Fibroblast of skin of right quadriceps (primary cell): ENCODE measurements at places on chromosomes 3 and 15.
A peak's percentile ranks its signal among the peaks of the same experiment; 100 is the strongest.

DNA sequence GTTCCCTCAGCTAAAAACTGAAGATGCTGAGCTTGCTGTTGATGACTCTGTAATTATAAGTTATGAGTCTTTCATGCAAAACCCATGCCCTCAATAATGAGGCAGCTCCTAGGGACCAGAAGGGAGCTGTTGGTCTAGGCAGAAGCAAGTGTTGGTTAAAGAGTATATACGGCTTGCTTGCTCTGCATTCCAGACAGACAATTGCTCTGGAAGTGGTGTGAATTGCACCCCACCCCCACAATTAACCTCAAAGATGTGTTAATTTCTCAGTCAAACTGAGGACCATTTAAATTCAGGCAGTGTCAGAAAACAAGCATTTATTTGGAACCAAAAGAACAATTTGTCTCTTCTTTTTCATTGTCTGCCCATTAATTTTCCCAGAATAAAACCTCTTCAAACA, 163.5 kb upstream of the EOMES start:
- DNase-seq, result no peak

DNA sequence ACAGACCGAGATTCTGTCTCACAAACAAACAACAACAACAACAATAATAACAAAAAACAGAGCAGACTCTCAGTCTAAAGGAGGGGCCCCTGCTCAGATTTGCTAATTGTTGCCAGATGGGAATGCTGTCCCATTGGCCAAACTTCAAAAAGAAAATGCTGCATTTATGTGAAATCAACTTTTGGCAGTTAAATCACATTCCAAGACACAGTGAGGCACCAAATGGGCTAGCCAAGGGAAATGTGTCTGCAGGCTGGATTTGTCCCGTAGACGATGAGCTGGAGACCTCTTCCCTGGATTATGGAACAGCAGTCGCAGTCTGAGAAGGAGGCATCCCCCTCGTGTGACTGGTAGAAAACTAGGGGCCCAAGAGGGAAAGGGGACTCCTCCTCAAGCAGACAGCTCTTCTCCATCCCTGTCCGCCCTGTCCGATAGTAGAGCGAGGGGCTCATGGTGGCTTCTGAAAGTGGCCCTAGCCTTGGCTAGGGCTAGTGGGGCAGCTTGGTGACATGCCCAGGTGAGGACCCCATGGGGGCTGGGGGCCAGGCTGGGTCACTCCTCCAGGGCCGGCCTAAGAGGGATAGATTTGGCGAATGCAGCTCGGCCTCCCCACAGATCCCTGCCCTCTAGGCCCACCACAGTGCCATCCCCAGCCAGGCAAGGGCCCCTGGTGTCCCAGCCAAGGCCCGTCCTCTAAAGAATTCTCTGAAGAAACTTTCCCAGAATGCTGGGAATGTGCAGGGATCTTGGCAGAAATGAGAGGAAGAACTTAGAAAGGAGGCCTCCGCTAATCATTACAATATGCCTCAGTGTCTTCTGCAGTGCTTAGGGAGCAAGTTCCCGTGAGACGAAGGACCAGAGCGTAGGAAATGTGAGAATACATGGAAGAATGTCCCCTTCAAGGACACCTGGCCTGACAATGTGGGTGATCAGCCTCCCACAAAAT, 2.0 kb downstream of the SLC22A14 start:
- peak; percentile 84 for DNase-seq

DNA sequence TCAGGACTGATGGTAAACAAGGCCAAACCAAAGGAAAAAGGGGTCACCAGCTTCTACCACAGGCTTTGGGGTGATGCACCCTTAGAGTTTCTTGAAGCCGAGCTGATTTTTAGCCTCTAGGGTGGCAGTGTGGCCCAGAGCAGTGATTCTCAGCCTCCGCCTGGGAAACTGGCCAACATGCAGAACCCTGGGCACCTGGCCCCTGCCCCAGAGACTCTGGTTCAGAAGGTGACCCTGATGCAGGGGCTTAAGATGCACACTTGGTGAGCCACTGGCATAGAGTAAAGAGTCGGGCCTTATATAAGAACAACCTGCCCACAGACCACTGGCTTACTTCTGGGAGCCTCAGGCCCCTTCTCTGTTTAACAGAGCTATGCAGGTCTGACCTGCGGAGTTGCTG, 44.5 kb downstream of the SYNM start:
- no peak for DNase-seq

DNA sequence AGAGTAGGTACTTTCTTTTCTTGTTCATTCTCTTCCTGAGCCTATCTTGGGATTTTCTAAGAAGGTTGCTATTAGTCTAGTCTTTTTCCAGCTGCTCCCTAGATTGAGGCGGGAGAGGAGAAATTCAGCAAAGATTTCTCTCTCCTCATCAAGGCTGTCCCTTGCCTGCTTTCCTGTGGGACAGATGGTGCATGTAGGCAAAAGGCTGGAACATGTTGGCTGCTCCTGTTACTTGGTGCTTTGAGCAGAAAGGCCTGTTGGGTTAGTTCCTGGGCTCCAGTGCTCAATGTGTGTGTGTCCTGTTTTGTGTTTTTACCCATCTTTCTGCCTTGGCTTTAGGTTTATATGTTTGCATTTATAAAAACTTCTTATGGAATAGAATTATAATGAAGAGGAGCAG, 9.1 kb upstream of the SNRPN start:
- DNase-seq, result no peak

- no peak for DNase-seq
These were observed 156.9 kb downstream of the ZNF621 start for GRCh38 chr3:40681658-40682055.

- DNase-seq, result no peak
These were observed 833.0 kb downstream of the AGBL1 start for GRCh38 chr15:86912661-86913060.

GRCh38 chr3:169966951-169967915, 626 bp downstream of the SEC62 start:
- peak; percentile 31 for DNase-seq

DNA sequence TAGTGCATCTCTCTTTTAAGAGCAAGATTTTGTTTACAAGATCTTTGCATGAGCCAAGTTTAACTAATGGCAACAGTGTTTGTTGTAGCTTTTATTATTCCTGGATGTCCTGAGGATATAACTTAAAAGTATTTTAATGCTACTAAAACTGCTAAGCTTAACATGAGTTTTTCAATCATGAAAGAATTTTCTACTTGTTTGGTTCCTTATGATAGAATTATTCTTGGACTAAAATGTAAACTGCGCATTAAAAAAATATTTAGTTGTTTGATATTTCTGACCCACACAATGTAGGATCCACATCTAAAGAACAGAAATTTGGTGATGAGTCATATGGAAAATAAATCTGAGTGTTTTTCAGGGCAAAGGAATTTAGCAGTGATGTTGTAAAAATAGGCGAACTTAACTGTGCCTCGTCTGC, 70.8 kb downstream of the RAP2B start:
- DNase-seq, result peak; percentile 81

GRCh38 chr15:98203872-98204660, 243.6 kb downstream of the ARRDC4 start:
- DNase-seq, result no peak

GRCh38 chr15:78660584-78660983, 19.6 kb upstream of the CHRNB4 start:
- DNase-seq, result no peak
